Chondrocyte (in vitro differentiated cells): ENCODE measurements at places on chromosomes 5 and 9.

DNA sequence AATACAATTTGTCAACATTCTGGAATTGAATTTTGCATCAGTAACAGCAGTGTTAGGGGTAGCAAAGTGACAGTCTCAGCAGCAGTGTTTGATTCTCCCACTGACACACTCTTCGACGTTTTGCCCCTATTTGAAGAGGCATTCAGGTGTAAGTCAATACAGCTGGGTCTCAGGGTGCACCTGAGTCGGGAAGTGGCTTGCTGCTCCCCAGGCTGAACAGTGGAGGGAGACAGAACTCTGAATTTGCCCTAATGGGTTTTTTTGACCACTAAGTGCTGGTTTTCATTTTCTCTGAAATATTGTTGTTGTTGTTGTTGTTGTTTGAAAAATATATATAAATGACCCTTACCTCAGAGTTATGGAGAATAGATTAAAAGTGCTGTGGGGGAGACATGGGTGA, 223.2 kb downstream of the TLR4 start:
- DNase-seq = no peak

DNA sequence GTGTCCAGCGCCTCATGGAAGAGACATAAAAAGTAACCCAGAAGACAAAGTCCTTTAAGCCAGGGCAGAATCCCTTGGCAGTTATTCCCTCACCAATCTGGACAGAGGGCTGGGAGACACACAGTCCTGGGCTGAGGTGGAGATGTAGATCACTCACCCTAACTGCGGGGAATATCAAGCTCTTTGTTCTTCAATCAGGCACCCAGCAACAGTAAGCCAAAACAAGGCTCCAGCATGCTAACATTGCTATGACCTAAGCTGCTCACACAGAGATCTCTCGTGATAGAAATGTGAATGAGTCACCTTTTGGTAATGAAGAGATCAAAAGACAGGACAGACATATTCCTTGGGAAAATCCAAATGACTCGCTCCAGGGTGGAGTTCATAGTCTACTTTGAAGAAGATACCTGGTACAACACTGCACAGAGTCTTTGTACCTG, 101.3 kb downstream of the FBN2 start:
- DNase-seq = no peak

- DNase-seq = no peak
These were observed 18.3 kb downstream of the MOCS2 start for GRCh38 chr5:53091289-53091688.

GRCh38 chr5:95836544-95836943, 14.0 kb upstream of the GLRX start:
- DNase-seq = no peak

GRCh38 chr9:6788162-6789016, 30.6 kb downstream of the KDM4C start:
- no peak for DNase-seq

- peak; percentile 84 for DNase-seq
These were observed 8.2 kb downstream of the NR2F1-AS1 start for GRCh38 chr5:93572608-93573353.

- no peak for DNase-seq
These were observed 1.5 kb downstream of the THBS4 start for GRCh38 chr5:80036615-80037014.

GRCh38 chr5:167030500-167031120, 1260.8 kb upstream of the WWC1 start:
- no peak for DNase-seq

GRCh38 chr9:128552744-128553440, 505 bp downstream of the SPTAN1 start:
- DNase-seq = no peak

GRCh38 chr5:115778417-115778816, 38.0 kb downstream of the CDO1 start:
- no peak for DNase-seq

- DNase-seq = no peak
These were observed 789.9 kb upstream of the C9orf72 start for GRCh38 chr9:28363151-28363562.

DNA sequence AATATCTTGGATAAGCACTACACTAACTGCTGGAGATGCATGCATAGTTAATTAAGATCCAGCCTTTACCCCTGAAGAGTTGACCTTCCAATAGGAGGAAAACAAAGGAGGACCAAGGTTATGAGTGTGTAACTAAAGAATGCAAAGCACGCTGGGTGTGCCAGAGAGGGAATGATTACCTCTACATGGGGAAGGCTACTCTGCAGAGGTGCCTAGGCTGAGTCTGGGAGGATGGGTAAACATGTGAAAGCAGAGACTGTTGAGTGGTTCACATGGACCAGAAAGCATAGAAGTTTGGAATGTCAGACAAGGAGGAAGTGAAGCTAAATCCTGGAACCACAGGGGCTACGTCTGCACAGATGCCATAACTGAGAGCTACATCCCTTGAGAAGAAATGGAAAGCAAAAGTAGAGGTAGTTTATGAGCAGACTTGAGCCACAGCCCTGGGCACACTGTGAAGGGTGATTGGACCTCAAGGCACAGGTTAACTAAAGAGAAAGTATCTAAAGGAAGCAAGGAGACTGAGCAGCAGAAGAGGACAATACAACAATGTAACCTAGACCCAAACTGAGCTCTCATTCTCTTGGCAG, 176.2 kb downstream of the DENND1A start:
- no peak for DNase-seq

GRCh38 chr5:130077007-130077406, 172.7 kb downstream of the CHSY3 start:
- DNase-seq = no peak
